ENCODE measurements at places on chromosomes 2 and 18.

DNA sequence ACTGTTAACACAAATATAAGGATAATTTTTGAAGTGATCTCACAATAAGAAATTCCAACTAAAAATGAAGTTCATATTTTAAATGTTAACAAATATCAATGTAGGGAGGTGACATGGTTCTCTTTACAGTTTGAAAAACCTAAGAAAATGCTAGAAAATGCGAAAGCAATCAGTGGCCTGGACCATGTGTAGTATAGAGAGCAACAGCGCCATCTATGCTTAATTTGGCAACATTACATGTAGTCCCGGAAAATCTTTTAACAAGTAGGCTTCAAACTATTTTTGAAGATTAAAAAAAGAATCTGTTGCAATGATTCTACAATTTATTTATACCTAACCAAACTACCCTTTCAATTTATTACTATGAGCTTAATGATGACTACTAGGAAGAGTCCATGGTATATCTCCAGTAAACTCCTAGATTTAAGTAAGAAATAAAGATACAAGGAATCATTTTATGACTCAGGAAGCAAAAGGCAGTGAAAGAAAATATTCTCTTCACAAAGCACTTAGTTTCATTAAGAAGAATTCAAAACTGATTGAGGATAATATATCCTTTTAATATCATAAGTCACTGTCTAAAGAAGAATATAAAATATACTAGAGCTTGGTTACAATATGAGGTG lies 33.3 kb downstream of the NDUFA10 start:
- DNase-seq, result peak; percentile 65

DNA sequence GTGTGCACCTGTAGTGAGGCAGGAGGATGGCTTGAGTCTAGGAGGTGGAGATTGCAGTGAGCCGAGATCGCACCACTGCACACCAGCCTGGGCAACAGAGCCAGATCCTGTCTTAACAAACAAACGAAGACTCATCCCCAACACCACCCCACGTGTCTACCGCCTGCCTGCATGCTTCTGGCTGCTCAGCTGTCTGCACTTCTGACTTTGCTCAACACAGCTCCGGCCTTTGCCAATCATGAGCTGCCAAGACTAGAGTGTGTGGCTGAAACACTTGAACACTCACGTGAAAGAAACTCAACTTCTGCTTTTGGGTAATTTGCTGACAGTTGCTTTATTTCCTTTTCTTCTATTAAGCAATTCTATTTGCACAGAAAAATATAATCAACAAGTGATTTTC lies 32.1 kb upstream of the SP3 start:
- no peak for DNase-seq

GRCh38 chr2:74206180-74206688 lies 7.8 kb downstream of the MTHFD2 start:
- peak; percentile 24 for DNase-seq

GRCh38 chr2:72325592-72326422 lies 178.1 kb upstream of the CYP26B1 start:
- no peak for DNase-seq

GRCh38 chr2:105917226-105917625 lies 172.5 kb downstream of the NCK2 start:
- DNase-seq, result no peak

- DNase-seq, result no peak
Observed at GRCh38 chr2:208320686-208321085, 54.6 kb downstream of the PIKFYVE start.

GRCh38 chr2:150610670-150611279 lies 123.3 kb upstream of the RND3 start:
- no peak for DNase-seq

- no peak for DNase-seq
Observed at GRCh38 chr18:76446321-76447257, 48.5 kb downstream of the ZNF516 start.

DNA sequence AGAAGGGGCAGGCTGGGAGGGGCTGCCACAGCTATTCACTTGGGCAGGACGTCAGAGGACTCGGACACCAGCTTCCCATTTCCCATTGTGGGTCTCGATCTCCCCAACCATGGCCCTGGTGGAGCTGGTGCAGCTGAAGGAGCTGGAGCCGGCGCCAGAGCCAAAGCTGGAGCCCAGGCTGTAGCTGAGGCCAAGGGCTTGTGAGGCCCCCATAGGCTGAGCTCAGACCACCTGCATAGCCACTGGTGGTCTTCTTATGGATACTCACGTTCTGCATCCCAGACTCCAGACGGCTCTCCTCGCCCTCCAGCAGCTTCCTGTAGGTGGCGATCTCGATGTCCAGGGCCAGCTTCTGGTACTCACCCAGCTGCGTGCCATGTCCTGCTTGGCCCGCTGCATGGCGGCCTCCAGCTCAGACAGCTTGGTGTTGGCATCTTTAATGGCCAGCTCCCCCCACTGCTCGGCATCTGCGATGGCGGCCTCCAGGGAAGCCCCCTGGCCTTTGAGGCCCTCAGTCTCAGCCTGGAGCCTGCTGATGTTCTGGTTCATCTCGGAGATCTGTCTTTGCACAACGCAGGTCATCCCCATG lies 6.0 kb upstream of the CDK5R2 start:
- DNase-seq, result no peak

DNA sequence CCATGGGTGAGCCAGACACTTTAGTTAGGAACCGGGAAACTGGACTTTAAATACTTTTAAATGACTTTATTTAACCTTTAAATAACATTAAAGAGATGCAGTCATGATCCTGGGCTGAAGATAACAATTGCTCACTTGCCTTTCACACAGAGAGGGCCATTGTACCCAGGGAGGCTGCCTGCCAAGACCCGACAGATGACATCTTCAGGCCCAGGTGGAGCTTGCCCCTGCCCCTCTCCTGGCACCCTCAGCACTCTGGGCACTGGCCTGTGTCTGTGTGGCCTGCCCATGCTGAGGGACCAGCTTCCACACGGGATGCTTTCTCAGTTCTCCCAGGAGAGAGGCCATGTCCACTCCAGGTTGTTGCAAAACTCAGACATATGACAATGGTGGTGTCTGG lies 216.4 kb upstream of the MYT1L start:
- no peak for DNase-seq

DNA sequence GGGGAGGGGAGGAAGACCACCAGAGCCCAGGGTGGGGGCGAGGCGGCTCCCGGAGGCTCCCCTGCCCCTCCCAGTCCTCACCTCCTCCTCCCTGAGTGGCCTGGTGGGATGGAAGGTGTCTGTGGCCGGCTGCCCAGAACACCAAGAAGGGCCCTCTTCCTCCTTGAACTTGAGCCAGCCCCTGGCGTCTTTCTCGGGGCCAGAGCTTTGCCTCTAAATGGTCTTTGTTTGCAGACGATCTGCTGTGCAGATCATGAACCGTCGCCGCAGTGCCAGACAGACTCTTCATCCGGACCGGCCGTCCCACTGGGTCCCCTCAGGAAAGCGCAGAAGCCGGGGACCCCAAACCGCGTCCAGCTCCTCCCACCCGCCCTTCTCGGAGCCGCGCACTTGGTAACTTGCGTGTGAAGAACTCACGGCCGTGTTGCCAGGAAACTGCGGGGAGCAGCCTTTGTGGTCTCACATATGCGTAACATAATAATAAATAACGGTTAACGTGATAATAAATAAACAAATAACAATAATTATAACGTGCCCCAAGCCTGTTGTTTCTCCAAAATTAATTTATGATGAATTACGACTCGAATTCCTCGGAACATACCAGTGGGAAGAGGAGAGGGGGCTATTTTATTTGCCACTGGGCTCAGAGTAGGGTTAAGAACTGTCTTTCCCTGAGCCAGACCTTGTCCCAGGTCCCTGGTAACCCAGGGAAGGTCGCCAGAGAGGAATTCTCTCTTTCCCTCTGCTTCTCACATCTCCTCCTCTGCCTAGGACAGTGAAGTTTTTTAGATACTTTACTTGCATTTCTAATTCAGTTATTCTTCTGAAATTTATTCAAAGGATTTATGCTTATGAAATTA lies 41.0 kb downstream of the PTGR3 start:
- DNase-seq, result peak; percentile 43

GRCh38 chr2:218367415-218368149 lies 10.9 kb downstream of the CATIP start:
- DNase-seq, result no peak

- no peak for DNase-seq
Observed at GRCh38 chr2:38850045-38850444, 25.7 kb downstream of the DHX57 start.

- DNase-seq, result no peak
Observed at GRCh38 chr18:60875957-60876507, 457.2 kb upstream of the CDH20 start.

DNA sequence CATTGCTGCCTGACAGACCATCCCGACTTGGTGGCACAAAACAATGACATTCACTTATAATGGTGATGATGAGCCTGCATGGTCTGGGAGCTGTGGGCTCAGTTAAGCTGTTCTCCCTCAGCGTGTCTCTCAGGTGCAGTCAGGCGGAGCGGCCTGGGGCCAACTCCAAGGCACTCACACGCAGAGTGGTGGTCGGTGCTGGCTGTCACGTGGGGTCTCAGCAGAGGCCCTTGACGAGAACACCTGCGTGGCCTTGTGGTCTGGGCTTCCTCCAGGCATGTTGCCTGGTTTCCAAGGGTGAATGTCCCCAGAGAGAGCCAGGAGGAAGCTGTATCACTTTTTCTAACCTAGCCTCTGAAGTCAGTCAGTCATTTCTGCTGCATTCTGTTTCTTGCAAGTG lies 29.8 kb downstream of the ARMC9 start:
- no peak for DNase-seq

- DNase-seq, result no peak
Observed at GRCh38 chr2:37246205-37246604, 14.7 kb downstream of the NDUFAF7 start.

DNA sequence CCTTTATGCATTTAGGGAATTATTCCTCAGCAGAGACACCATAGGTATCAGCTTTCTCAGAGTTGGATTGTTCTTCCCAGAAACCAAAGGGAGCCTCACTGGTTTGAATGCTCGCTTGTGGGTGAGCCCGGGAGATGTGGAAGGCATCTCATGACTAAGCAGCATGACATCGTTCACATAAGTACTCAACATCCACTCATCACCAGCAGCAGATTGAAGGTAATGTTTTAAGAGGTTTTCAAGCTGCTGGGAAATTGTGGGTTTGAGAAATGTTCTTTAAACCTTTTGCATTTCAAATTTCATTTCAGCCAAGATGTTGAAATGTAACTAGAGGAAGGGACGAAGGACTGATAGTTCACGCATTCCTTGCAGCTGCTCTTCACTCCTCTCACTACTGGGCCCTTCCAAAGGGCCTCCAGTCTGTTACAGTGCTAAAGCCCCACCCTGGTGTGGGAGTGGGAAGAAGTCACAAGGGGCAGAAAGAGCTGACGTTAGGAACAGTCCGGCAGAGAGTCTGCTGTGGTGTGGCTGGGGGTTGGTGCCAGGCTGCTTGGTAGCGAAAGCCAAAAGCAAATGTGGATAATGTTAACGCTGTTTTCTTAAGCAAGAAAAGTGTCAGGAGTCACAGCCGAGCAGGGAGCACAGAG lies 324.5 kb upstream of the EPHA4 start:
- DNase-seq, result peak; percentile 50

- DNase-seq, result no peak
Observed at GRCh38 chr18:80176334-80177073, 67.4 kb downstream of the ADNP2 start.

DNA sequence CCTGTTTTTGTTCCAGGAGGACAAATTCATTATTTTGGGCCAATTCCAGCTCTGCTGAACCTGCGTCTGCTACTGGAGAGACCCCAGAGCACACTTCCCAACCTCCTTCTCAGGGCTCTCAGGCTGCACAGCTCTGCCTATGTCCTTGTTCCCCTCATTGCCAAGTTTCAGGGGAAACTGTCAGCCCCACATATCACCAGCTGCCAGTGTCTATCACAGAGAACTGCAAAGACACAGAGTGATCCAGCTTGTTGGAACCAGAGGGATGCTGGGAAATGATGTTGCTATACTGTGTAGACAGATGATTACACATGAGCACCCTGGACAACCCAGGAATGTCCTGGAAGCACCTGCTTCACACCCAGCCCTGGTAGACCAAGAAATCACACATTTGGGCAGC lies 67.4 kb upstream of the TMEM247 start:
- no peak for DNase-seq

GRCh38 chr2:138787053-138787666 lies 7.0 kb upstream of the NXPH2 start:
- DNase-seq, result peak; percentile 39

GRCh38 chr2:151900331-151900730 lies 72.1 kb upstream of the ARL5A start:
- no peak for DNase-seq

- DNase-seq, result no peak
Observed at GRCh38 chr2:171210864-171211431, 50.3 kb upstream of the TLK1 start.

DNA sequence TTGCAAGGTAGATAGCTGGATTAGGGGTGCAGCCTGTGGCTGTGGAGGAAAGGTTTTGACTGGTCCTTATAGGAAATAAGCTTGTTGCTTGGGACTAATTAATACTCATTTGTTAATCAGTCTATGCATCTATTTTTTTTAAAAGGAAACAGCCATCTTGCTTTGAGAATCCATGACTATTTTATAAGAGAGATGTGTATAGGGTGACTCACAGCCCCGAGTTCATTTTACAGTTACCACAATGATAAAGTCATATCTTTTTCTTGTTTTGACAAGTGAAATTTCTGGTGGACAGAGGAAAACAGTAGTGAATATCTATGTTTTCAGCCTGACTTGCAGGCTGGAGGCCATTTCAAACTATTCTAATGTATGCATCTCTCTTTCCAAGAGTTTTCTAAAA lies 193.5 kb upstream of the CCDC68 start:
- peak; percentile 26 for DNase-seq

- no peak for DNase-seq
Observed at GRCh38 chr2:85265304-85265703, 62.5 kb downstream of the TGOLN2 start.

GRCh38 chr2:64831134-64831976 lies 157.8 kb upstream of the SLC1A4 start:
- no peak for DNase-seq

GRCh38 chr2:182827182-182827879 lies 39.1 kb downstream of the FRZB start:
- DNase-seq, result no peak

DNA sequence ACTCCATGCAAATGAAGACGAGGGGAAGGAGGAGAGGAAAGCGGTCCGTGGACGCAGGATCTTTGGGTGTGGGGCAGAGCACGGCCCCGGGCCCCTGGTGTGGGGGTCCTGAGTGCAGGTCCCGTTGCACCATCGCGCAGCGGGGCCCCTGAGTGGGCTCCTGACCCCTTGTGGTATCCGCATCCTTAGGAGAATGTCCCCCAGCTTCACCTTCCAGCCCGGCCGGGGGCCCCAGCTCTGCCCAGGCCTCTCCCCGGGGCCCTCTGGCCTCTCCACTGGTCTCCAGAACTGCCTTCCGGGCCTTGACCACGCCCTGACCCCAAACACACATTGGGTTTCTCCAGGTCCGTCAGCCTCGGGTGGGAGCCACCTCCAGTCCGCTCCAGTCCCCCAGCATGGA lies 431.8 kb upstream of the SALL3 start:
- no peak for DNase-seq

DNA sequence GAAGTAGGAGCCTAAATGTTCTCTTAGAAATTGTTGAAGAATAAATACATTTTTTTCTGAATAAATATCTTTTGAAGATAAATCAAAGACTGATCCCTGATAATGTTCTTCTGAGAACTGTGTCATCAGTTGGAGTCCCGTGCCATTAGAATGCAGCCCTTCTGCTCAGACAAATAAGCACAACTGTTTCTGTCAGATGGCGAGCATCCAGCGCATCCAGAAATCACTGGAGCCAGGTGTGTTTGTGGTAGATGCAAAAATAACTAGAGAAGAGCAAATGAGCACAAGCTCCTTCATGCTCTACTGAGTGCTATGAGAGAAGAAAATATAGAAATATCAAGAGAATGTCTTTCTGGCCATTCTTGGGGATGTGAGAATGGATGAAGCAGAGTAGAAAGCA lies 573.7 kb downstream of the THSD7B start:
- no peak for DNase-seq
